ENCODE measurements at places on chromosomes 13 and 19.

DNA sequence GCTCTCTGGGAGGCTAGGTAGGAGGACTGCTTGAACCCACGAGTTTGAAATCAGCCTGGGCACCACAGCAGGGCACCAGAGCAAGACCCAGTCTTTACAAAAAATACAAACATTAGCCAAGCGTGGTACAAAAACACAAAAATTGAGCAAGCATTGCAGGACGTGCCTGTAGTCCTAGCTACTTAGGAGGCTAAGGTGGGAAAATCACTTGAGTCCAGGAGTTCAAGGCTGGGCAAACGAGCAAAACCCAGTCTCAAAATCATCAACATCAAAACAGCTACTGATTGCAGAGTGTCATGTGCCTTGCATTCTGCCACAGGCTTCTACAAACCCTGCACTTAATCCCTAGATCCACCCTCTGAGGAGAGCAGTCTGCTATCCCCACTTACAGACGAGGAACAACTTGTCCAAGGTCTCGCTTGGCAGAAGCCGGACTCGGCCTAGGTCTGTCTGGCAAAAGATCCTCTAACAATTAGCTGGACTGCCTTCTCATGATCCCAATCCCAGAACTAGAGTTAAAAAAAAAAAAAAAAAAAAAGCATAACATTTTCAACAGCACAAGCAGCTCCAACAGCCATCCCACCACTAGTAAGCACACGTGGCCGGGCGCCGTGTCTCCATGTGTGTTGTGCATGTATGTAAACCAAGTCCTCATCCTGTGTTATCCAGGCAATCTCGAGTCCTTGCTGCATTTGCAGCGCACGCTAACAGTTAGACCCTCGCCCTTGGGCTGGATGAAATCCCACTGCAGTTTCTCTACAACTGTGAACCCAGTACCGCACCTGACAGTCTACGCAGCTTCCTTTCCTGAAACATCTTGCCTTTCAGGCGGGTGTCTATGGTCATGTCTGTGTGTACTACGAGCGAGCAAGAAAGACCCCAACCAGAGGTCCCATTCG lies 2.0 kb downstream of the PPP6R1 start:
- no peak for DNase-seq

DNA sequence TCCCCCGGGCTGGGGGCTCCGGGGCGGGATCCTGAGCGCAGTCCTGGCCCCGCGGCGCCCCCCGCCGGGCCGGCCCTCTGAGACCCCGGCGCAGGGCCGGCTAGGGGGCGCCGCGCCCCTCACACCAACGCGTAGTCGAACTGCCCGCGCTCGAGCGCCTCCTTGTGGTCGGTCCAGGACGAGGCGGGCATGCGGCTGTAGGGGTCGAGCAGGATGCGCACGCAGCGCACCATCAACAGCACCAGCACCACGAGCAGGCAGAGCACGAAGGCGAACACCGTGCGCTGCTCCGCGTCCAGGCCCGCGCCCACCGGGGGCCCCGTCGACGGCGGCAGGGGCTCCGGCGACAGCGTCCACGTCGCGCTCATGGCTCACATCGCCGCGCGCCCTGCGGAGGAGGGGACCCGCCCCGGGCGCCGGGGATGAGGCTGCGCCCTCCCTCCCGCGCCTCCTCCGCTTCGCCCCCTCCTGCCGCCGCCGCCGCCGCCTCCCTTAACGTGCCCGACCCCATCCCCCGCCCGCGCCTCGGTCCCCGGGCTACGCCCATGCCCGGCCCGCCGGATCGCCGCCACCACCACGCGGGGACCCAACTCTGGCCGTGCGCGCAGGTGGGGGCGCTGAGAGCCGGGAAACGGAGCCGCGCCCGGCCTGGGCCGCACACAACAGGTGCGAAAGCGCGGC lies 624 bp downstream of the CTXN1 start:
- DNase-seq, result peak; percentile 62

DNA sequence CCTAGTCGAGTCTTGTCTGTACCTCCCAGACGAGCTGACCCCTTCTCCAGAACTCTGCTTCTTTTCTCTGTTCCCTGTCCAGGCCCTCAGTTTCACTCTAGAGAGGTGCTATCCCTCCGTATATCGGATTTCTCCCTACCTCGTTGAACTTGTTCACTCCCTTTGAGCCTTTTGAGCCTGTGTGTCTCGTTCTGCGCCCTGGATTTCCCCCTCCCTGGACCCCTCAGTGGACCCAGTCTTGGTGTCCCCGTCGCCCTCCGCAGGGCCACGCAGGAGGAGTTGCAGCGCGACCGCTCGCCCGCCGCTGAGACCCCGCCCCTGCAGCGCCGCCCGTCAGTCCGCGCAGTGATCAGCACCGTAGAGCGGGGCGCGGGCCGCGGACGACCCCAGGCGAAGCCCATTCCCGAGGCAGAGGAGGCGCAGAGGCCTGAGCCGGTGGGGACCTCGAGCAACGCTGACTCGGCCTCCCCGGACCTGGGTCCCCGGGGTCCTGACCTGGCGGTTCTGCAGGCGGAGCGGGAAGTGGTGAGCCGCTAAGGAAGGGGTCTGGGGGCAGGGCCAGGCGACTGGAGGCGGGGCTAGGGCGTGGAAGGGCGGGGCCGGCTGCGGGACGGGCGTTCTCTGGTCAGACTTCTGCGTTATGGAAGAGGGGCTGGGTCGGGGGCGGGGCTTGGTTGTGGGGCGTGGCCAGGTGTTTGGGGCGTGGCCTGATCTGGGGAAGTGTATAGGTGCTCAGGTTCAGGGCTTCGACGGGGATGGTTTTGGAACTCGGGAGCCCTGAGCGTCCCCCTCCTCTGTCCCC lies 5.5 kb downstream of the EPS8L1 start:
- DNase-seq, result peak; percentile 52

GRCh38 chr19:29277102-29277501 lies 64.2 kb upstream of the UQCRFS1 start:
- no peak for DNase-seq

DNA sequence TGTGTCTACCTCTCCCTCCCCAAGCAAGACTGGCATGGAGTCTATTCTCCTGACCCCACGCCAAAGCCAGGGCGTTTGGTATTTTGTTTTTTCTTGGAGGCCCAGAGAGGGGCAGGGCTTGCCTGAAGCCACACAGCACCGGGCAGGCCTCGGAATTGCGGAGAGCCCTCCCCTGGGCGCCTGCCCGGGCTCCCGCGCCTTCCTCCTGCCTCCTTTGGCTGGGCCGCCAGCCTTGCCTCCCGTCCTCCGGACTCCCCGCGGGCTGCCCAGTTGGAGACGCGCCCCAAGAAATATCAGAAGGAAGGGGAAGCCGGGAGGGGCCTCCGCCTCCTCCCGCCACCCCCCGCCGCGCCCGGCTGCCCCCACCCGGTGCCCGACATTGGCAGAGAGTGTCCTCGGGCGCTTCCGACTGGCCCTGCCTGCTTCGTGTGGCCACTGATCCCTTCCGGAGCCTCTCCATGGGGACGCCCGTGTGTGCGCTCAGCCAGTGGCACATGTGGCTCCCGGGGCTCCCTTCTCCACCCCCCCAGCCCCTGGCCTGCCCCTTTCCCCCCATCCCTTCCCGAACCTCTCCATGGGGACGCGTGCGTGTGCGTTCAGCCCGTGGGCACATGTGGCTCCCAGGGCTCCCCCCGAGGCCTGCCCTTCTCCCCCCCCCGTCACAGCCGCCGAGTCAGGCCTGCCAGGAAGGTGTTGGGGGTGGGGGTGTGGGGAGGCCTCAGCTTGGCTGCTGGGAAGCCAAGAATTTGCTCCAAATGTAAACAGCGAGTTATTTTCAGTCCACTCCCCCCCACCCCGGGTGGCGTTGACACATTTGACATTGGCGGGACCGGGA lies 37.3 kb downstream of the NFIC start:
- DNase-seq, result no peak

GRCh38 chr19:43506629-43507028 lies 2.1 kb upstream of the PHLDB3 start:
- DNase-seq, result no peak

GRCh38 chr19:57947419-57948134 lies at the start of gene ZNF256:
Gene ZNF256 (minus strand): TSS chr19:57947706. CDS start chr19:57947474, 232 bp downstream.
- DNase-seq, result peak; percentile 98

- no peak for DNase-seq
Measured at GRCh38 chr19:18292462-18292809, 11.0 kb upstream of the JUND start.

GRCh38 chr13:113930671-113931637 lies 42.9 kb downstream of the C13orf46 start:
- DNase-seq, result no peak

GRCh38 chr13:26998292-26998691 lies 173.3 kb downstream of the USP12 start:
- no peak for DNase-seq

DNA sequence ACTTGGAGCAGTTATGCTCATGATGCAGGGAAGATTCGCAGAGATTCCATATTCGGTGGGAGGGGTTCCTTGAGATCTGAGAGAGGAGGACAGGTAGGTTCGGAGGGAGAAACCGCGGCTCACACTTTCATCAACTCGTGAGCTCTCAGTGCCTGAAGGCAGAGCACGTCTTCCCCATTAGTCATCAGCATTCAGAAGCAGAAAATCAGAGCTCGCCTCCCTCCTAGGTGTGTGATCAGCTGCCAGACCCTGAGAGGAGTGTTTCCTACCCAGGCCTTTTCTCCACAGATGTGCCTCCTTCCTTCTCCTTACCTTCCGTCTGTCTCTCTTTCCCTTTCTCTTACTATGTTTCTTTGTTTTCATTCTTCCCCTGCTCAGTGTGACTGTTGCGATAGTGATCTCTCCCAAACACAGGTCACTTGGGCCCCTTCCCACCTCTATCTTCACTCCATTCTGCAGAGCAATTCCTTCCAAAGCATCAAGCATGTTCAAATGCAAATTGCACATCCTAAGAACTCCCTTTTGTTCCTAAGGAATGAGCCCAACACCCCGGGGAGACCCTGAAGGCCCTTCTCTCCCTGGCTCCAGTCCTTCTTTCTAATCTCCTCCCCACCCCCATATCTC lies 389.5 kb downstream of the UQCRFS1 start:
- DNase-seq, result no peak

DNA sequence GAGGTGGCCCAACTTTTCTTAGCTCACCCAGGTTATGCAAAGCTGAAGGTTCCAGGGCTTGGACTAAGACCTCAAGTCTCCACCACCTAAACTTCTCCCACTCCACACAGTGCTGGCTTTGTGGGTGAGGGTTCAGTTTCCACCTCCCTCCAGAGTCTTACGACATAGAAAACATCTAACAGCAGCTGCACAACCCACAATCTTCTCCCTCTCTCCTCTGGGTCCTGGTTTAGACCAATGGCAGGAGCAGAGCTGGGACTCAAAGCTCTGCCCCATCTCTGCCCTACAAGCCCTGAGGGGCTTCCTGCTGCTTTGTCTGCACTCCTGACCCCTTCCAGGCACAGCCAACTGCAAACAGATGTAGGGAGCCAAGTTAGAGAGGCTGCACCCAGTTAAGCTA lies 16.0 kb downstream of the IRGC start:
- DNase-seq, result no peak

- no peak for DNase-seq
Measured at GRCh38 chr19:52896431-52897137, 851 bp downstream of the ZNF320 start.

GRCh38 chr13:113927661-113928581 lies 46.0 kb downstream of the C13orf46 start:
- DNase-seq, result no peak

- peak; percentile 11 for DNase-seq
Measured at GRCh38 chr19:38862321-38863059, 12.7 kb upstream of the HNRNPL start.

- no peak for DNase-seq
Measured at GRCh38 chr19:28426110-28426729, 786.7 kb downstream of the UQCRFS1 start.

DNA sequence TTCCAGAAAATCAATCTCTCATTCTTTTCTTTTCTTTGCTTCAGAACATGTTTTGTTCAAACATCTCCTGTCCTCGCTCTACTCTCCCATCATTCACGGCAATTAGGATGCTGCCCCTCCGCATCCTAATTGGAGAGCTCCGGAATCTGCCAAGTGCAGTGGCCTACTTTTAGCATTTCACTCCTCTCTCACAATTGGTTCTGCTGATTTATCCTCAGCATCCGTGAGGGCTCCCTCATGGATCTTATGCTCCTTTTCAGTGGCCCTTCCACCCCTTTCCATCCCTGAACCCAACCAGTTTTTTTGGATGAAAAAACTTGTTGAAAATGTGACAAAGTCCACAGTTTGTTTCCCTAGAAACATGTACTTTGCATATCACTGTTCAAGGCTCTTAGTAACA lies 22.4 kb downstream of the AMER2 start:
- no peak for DNase-seq
